ENCODE measurements at places on chromosomes 2 and 18. TPM values are rescaled to one million over a fixed set of nuclear protein-coding genes. Genes with fewer than 3 reads are reported as not detected.

The TSHZ1 gene
- total RNA-seq = 13.2 TPM

The GDF7 gene
- 1.2 TPM for total RNA-seq

The ARHGEF33 gene
- 0.32 TPM for total RNA-seq

The CHRNA1 gene
- not detected for total RNA-seq

The DPP4 gene
- total RNA-seq = 3.6 TPM
